ENCODE measurements at places on chromosomes 2 and 18. TPM values are rescaled to one million over a fixed set of nuclear protein-coding genes. Genes with fewer than 3 reads are reported as not detected.

DNA sequence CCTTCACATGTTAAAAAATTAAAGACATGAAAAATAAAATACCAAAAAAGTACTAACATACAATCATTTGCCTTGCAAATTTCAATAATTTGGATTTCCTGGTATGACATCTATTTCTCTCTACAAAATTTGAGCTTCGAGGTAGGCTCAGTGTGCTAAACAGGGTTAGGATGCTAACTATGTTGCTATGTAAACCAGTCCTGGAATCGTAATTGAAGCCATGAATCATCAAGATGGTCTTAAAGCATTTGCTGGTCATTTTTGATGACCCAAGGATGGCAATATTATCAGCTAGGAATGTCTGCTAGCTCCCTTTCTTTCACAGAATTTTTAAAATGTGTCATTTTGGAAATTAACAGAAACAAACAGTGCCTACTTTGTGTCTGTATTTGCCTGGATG, 107.9 kb upstream of the TTC39C start:
- no peak for DNase-seq

- DNase-seq = no peak
These were observed 23.9 kb downstream of the CFAP65 start for GRCh38 chr2:219017201-219017931.

GRCh38 chr2:238528953-238529781, 102.4 kb downstream of the ASB1 start:
- DNase-seq = no peak

DNA sequence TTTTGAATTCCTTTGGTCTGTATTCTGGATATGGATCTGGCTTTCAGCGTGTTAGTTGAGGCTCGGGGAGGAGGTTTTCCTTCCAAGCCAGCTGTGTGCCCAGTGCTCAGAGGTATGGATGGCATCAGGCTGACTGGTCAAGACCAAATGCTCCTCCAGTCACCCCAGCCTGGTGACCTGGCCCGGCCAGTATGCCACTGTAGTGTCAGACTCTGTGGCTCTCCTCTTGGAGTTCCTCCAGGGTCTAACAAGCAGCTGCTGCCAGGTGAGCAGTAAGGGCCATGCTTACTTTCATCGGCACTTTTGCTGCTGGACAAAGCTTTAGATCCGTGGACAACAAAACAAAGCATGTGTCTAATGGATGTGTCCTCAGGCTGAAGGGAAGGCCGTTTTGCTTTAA, 44.1 kb downstream of the CABLES1 start:
- DNase-seq = no peak

CTNNA2 gene
- polyA plus RNA-seq = not detected

DNA sequence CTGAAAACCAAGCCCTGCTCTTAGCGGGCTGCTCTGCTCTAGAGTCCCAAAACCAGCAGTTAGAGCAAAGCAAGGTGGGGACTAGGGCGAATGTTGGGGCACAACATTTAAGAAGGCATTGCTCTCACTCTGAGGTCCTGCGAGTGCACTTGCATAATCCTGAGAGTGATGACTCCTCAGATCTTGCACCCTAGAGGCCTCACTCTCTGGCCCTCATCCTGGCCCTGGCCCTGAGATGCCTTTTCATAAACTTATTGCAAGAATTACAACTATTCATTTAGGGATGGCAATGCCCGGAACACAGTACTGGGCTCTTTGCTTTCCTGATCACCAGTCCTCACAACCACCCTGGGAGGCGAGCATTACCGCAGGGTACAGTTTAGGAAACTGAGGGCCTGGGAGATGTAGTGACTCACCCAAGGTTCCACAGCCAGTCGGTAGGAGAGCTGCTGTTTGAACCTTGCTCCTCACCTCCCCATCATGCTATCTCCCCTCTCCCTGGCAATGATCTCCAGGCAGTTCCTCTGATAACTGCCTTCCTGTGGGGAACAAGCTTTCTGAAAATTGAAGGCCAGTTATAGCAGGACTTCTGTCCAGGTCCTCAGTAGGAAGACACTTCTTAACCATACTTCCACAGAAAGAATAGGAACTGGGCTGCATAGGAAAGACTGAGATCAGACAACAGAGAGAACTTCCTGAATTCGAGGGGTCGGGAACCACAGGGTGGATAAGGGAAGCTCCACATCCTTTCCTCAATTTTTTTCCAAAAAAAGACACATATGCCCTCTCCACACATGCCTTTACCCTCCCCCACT, 91.3 kb downstream of the TNS1 start:
- DNase-seq = peak; percentile 53

TPO gene
- not detected for polyA plus RNA-seq

GRCh38 chr2:199322151-199322550, 135.6 kb downstream of the SATB2 start:
- no peak for DNase-seq

GRCh38 chr18:35059280-35059927, 18.2 kb downstream of the MAPRE2 start:
- DNase-seq = no peak

SCN9A gene
- polyA plus RNA-seq = 0.26 TPM

DNA sequence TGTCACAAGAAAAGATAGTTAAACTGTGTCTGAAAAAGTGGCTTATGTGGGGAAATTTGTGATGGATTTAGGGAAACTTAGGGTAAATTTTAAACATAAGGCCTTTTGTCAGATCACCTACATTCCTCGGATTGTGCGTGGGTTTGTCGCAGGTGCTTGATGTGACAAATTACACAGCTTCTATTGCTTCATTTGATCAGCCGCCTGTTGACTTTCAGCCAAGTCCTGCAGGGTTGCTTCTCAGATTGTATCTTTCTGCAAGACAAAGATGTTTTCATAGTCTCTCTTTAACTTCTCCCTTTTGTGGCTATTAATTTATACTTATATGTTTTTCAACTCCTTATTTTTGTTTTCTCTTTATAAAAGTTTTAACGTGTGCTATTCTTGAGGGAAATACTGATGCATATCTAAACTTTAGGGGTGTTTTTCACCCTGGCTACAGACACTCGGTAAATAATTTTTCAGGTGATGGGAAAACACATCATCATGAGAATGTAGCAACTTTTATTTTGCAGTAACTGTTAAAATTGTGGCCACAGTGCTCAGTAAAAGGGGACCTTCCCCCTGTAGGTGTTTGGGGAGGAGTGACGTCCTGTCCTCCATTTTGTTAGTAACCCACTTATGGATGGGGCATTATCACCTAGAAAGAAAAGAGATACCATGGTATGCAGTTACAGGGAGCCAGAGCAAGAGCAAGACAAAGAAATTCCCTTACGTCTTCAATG, 31.4 kb downstream of the GALM start:
- DNase-seq = no peak

MOCOS gene
- 0.05 TPM for polyA plus RNA-seq

DNA sequence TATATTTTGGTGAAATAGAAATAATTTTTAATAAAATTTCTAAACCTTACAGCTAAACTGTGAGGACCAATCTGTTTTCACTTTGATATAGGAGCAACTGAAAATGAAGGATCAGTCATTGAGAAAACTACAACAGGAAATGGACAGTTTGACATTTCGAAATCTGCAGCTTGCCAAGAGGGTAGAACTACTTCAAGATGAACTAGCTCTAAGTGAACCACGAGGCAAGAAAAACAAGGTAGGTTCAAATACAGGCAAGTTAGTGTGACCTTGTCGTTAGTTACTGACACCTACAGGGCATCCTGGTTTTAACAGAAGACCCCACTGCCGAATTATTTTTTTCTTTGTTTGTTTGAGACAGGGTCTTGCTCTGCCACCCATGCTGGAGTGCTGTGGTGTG, 75.5 kb upstream of the STON1 start:
- DNase-seq = peak; percentile 63

GRCh38 chr2:233477548-233478433, 88.8 kb downstream of the USP40 start:
- no peak for DNase-seq

DNA sequence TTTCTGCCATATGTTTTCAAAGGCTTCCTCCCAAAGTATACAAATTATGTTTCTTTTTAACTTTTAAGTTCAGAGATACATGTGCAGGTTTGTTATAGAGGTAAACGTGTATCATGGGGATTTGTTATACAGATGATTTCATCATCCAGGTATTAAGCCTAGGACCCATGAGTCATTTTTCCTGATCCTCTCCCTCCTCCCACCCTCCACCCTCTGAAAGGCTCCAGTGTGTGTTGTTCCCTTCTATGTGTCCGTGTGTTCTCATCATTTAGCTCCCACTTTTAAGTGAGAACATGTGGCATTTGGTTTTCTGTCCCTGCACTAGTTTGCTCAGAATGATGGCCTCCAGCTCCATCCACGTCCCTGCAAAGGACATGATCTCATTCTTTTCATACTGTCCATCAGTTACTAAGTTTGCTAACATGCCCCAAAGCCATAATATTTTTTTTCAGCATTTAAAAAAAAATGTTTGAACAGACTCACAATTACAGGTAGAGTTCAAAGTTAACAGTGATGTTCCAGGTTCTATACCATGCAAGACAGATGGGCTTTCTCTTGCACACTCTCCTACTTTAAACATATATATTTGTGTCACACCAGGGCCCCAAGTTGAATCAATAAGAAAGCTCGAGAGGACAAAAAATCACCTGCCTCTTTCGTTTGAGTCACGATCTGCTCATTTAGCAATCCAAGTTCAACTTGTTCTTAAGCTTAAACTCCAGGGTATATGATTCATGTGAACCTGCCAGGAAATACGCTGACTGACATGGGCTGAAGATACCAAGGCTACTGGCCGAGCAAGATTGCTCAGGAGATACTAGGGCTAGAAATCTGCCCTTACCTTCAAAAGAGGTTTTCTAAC, 77.6 kb downstream of the AP1S3 start:
- no peak for DNase-seq

KCNE4 gene
- not detected for polyA plus RNA-seq

NYAP2 gene
- polyA plus RNA-seq = not detected

DNA sequence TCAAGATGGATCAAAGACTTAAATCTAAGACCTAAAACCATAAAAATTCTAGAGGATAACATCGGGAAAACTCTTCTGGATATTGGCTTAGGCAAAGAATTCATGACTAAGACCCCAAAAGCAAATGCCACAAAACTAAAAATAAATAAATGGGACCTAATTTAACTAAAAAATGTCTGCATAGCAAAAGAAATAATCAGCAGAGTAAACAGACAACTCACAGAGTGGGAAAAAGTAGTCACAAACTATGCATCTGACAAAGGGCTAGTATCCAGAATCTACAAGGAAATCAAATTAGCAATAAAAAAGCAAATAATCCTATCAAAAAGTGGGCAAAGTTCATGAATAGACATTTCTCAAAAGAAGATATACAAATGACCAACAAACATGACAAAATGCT, 18.2 kb upstream of the ASB18 start:
- no peak for DNase-seq

- DNase-seq = no peak
These were observed 364.5 kb upstream of the RGPD4 start for GRCh38 chr2:107462181-107462580.

GRCh38 chr2:197234671-197235191, 75.8 kb downstream of the ANKRD44 start:
- DNase-seq = no peak

DNA sequence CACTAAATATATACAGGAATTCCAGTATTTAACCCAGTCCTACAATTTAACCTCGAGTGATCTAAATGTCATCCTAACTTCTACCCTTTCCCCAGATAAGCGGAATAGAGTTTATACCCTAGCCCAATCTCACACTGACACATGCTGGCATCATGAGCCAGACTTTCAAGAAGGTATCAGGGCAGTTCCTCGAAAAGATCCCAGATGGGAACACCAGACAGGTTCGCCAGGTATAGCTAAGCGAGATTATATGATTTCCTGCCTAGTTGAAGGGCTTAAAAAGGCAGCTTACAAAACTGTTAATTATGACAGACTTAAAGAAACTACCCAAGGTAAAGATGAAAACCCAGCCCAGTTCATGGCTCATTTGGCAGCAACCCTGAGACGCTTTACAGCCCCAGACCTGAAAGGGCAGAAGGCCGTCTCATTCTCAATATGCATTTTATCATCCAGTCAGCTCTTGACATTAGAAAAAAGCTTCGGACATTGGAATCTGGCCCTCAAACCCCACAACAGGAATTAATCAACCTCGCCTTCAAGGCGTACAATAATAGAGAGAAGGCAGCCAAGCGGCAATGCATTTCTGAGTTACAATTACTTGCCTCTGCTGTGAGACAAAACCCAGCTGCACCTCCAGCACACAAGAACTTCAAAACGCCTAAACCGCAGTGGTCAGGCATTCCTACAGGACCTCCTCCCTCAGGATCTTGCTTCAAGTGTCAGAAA, 668.2 kb upstream of the PKDCC start:
- no peak for DNase-seq

DNA sequence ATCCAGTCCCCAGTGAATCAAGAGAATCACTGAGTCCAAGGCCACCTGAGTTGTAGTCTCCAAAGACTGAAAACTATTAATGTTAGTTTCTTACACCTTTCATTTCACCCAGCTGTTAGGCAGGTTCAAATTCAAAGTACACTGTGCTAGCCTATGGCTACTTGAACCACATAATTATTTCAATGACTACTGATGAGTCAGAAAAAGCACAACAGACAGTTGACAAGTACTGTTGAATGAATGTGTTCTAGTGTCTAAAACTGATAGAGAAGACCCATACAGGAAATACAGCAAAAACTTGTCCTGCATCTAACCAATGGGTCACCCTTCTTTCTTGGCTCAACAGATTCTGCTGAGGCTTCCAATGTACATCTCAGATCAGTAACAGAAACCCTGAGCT, 160.9 kb downstream of the MYO5B start:
- DNase-seq = no peak

DNA sequence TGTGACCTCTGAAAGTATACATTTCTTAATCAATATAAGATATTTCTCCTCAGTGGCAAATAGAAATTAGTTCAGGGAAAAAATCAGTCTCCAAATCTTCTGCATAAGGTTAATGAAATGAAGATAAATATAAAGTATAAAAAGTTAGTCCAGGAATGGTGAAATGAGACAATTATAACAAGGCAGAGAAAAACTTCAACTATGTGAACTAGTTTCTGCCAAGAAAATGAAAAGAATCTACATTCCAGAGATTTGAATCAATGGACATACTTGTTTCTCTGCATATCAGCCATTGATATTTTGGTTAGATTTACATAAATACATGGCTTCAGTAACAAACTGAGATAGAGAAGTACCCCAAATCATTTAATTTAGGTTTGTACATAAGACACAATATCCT, 249.0 kb downstream of the EXOC6B start:
- DNase-seq = no peak

DNA sequence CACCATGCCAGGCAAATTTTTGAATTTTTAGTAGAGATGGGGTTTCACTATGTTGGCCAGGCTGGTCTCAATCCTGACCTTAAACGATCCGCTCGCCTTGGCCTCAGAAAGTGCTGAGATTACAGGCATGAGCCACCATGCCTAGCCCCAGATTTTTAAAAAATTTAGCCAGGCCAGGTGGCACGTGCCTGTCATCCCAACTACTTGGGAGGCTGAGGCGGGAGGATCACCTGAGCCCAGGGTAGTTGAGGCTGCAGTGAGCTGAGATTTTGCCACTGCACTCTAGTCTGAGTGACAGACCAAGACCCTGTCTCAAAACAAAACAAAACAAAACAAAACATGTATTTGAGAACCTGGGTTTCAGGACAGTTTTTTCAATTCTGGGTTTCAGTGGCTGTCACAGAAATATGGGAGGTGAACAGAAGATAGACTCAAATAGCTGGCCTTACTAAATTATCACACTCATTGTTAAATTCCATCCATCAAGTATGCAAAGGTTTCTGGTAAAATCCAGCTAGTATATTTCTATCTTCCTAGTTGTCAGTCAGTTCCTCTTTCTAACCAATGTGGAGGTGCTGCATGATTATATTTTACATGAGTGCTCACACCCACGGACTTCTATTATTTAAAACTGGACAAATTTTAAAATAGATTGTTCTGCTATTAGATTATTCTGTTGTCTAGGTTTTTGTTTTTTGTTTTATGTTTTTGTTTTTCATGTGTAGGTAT, 5.4 kb downstream of the ALPG start:
- DNase-seq = no peak

GRCh38 chr2:234686088-234686890, 189.4 kb upstream of the ARL4C start:
- no peak for DNase-seq
